ENCODE measurements at places on chromosomes 11 and 22. TPM values are rescaled to one million over a fixed set of nuclear protein-coding genes. Genes with fewer than 3 reads are reported as not detected.

Gene ISX
- not detected for total RNA-seq

Gene IGLL1
- total RNA-seq = not detected

Gene OR2AG2
- not detected for total RNA-seq

Gene LRRC75B
- 29.2 TPM for total RNA-seq

Gene MPPED1
- not detected for total RNA-seq

Gene CECR2
- 98.9 TPM for total RNA-seq
